ENCODE measurements at places on chromosomes 6 and 20.

GRCh38 chr20:29430531-29430930 lies 1826.9 kb upstream of the DEFB115 start:
- no peak for DNase-seq

- DNase-seq: no peak
These were observed 113.6 kb upstream of the PTPN1 start for GRCh38 chr20:50396623-50397022.

- no peak for DNase-seq
These were observed 40.6 kb downstream of the HECA start for GRCh38 chr6:139175389-139175948.

DNA sequence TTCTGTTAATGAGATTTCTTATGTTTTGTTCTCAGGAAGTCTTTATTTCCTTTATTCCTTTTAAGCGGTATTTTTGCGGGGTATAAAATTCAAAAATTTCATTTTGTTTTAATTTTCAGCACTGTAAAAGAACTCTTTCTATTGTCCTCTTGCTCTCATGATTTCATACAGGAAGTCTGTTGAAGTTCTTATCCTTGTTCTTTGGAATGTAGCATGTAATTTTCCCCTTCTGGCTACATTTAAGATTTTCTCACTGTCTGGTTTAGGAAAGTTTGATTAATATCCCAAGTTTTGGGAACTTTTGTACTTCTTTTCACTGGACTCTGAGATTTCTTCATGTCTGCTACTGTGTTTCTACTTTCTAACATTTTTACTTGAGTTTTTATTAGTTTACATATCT lies 581.4 kb upstream of the GJE1 start:
- no peak for DNase-seq

GRCh38 chr6:122143813-122144601 lies 255.4 kb upstream of the HSF2 start:
- no peak for DNase-seq

- DNase-seq: no peak
These were observed 1.8 kb upstream of the ABT1 start for GRCh38 chr6:26594730-26595632.

DNA sequence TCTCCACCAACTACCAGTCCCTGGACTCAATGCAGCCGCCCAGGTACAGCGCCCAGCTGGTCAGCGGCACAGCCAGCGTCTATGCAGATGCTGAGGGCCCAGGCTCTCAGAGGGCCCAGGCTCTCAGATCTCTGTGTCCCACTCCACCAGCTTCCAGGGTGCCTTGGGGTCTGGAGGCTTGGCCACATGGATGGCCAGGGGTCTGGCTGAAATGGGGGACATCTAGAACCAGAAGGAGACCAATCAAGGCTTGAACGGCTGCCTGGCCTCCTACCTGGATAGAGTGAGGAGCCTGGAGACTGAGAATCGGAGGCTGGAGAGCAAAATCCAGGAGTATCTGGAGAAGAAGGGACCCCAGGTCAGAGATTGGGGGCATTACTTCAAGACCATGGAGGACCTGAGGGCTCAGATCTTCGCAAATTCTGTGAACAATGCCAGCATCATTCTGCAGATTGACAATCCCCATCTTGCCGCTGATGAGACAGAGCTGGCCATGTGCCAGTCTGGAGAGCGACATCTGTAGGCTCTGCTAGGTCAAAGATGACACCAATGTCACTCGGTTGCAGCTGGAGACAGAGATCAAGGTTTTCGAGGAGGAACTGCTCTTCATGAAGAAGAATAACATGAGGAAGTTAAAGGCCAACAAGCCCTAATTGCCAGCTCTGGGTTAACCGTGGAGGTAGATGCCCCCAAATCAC lies 44.1 kb upstream of the GRM4 start:
- DNase-seq: no peak

DNA sequence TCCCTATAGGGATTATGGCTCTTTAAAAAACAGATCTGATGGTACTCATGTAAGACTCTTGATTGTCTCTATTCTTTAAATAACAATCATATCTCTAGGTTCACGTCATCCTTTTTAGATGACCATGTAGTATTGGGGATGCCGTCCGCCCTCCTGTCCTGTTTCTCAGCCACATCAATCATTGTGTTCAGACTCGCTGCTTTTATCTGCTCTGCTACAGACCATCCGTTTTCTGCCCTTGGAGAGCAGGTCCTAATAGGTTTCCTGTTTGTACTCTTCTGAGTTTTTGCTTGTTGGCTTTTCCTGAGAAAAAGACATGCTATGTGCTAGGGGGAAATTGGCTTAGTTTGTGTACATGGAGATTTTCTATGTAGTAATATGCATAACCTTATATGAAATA lies 76.8 kb downstream of the SASH1 start:
- no peak for DNase-seq

DNA sequence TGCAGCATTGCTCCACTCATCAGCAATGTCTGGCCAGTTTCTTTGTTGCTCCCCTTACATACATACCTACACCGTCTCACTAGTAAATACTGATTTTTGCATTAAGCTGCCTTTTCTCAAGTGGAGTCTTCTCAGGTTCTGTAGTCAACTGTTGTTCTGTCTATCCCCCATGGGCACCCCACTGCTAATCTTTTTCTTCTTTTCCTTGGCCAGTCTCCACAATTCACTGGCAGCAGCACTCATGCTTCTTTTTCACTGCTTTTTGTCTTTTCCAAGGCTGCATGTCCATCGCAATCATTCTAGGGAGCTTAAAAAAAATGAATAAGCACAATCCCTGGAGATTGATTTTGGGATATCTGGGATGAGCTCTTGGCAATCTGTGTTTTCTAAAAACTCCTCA lies 10.3 kb upstream of the ERVFRD-1 start:
- no peak for DNase-seq

DNA sequence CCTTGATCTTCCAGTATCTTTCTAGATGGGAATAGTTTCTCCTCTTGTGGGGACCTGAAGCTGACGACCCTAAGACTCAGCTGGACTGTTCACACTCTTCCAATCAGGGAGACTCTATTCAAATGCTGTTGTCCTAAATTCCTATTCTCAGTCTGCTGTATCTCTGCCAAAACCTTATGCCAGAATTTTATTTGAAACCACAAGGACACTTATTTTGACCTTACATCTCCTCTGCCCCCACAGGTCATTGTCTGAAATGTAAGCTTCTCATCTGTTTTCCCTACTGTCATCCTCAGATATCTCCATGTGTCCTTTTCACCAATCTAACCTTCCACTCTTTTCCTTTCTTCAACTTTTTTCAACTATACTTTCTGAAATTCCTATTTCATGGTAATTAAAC lies 289.5 kb upstream of the SGK1 start:
- no peak for DNase-seq

- DNase-seq: no peak
These were observed 1.1 kb upstream of the GRM4 start for GRCh38 chr6:34146801-34147592.

DNA sequence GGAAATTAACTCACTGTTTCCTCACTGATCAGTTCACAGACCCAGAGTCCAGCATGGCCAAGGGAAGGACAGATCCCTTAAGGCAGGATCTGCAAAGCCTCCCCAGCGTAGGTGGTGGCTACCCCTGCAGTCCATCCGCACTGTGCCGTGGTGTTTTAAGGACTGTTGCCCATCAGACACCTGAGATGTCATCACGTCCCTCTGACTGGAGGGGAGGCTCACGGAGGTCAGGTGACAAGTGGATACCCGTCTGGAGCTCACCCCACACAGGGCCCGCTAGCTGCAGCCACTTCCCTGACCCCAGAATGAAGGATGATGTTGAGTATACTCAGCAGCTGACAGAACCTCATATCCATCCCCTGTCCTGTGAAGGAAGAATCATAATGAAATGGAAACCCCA lies 161.8 kb upstream of the GGTLC1 start:
- DNase-seq: no peak

GRCh38 chr6:156832231-156832647 lies 55.1 kb downstream of the ARID1B start:
- no peak for DNase-seq

DNA sequence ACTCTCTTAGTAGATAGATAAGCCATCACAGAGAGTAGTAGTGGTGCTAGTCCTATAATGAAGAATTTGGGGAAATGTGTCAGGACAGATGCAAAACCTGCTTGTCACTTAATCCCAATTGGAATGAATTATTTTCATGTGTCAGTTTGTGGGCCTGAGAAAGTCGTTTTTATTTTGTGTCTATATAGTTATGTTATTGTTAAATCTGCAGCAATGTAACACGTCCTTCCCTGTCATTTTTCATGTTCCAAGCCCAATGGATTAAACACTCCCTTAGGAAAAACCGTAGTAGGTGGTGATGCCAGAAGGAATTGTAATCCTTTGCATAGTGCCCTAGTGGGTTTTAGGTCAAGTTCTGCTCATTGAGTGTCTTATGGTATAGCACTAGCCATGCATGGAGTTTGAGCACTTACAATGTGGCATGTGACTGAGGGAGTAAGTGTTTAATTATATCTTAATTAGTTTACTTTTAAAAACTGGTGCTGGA lies 105.9 kb upstream of the PRSS16 start:
- DNase-seq: no peak

DNA sequence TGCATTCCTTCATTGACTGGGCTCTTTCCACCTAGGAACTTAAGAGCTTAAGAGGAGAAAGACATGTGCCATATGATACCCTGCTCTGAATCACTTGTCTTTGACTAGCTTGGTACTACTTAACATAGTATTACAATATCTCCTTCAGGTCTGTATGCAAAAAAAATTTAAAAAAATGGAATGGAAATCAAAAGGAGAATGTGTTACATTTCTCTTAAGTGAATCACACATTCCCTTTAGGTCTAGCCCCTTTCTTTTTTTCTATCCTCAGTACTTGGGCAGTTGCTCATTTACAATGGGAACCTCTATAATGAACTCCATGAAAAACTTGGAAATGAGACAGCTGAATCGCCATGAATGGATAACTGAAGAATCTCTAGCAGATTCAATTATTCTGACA lies 53.8 kb downstream of the SLC35F1 start:
- no peak for DNase-seq

- no peak for DNase-seq
These were observed 49.2 kb downstream of the CDH26 start for GRCh38 chr20:60007464-60007863.

- no peak for DNase-seq
These were observed 1309.0 kb downstream of the EPHA7 start for GRCh38 chr6:92110403-92110802.

DNA sequence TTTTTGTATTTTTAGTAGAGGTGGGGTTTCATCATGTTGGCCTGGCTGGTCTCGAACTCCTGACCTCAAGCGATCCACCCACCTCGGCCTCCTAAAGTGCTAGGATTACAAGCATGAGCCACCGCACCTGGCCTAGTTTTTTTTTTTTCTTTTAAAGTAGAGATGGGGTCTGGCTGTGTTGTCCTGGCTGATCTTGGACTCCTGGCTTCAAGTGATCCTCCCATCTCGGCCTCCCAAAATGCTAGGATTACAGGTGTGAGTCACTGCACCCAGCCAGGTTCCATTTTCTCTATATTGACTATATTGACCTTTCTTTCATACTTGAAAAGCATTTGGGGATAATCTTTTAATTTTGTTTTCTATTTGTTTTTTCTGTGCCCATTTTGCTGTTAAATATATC lies 13.3 kb downstream of the PANK2 start:
- no peak for DNase-seq

DNA sequence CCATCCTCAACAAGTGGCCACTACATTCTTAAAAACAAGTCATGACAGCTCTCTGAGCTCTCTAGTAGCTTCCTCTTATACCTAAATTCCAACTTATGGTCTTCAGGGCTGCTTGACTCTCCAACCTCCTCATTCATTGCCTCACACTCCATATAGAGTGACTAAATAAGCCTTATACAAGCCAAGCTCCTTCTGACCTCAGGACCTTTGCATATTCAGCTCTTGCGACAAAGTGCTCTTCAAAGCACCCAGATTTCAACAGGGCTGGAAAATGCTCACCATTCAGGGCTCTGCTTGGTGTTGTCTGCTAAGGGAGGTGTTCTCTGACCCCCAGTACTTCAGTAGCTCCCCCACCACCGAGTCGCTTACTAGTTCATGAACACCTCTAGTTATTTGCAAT lies 3.7 kb downstream of the TREML2 start:
- DNase-seq: no peak

GRCh38 chr20:12699374-12700228 lies 309.2 kb upstream of the SPTLC3 start:
- DNase-seq: no peak

- DNase-seq: no peak
These were observed 16.0 kb downstream of the DSE start for GRCh38 chr6:116386581-116387299.

Data from left renal pelvis (tissue), 4 donors.